ENCODE measurements at places on chromosomes 16 and 17. TPM values are rescaled to one million over a fixed set of nuclear protein-coding genes. Genes with fewer than 3 reads are reported as not detected.

DNA sequence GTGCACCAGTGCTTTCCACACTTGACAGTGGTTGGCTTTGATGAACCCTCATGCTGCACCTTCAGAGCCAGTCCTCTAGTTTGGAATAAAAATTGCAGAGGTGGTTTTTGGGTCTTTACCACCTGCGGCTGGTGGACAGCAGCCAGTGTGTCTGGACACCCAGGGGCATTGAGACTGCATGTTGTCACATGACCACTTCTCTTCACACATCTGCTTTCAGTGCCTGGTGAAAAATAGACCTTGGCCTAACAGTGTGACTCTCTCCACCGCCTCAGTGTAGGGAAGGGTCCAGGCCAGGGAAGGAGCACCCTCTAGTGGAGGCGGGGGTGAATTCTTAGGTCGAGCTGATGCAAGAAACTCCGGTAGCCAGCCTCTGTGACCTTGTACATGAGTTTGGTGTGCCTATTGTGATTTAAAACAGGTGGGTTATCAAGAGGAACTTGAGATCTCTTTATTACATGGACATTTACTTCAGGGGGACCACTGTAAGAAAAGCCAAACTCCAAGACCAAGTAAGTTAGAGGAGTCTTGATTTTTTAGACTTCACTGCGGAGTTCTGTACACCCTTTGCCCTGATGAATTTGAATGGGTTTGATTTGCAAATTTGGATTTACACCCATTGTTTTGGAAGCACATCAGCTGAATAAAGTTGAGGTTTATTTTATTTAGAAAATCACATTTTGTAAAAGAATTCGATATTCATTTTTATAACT lies 17.9 kb downstream of the GOSR2 start:
- peak; percentile 37 for DNase-seq

DNA sequence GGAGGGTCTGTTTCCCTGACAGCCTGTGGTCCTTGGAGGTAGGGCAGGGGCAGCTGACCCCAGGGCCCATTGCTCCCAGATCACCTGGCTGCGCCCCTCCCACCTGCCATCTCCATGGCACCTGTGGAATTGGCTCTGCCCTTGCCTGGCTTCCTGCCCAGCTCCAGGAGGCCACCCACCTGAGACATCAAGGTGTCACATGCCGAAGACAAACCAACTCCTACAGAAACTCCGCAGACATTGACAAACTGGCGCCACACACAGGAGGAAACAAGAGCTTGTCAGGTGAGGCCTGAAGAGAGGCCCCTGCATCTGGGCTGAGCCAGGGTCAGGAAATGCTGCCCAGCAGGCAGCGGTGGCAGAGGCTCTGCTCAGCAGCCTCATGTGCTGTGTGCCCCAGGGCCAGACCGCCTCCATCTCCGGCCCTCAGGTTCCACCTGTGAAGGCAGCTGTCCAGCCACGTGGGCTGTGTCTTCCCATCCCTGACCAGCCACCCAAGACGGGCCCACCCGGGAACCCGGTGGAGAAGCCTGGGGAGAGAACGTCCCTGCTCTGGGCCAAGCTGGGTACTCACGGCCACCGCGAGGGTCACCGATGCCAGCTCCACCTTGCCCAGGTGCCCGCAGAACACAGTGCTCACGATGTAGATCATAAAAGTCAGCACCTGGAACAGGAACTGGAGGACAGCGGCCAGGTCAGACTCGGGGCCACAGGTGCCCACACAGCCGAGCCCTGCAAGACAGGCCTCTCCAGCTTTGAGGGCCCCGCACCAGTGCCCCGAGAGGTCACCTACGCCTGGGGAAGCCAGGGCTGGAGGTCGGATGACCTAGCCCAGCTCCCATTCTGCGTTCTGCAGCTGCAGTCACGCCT lies 1.6 kb downstream of the SLC47A2 start:
- DNase-seq, result no peak

DNA sequence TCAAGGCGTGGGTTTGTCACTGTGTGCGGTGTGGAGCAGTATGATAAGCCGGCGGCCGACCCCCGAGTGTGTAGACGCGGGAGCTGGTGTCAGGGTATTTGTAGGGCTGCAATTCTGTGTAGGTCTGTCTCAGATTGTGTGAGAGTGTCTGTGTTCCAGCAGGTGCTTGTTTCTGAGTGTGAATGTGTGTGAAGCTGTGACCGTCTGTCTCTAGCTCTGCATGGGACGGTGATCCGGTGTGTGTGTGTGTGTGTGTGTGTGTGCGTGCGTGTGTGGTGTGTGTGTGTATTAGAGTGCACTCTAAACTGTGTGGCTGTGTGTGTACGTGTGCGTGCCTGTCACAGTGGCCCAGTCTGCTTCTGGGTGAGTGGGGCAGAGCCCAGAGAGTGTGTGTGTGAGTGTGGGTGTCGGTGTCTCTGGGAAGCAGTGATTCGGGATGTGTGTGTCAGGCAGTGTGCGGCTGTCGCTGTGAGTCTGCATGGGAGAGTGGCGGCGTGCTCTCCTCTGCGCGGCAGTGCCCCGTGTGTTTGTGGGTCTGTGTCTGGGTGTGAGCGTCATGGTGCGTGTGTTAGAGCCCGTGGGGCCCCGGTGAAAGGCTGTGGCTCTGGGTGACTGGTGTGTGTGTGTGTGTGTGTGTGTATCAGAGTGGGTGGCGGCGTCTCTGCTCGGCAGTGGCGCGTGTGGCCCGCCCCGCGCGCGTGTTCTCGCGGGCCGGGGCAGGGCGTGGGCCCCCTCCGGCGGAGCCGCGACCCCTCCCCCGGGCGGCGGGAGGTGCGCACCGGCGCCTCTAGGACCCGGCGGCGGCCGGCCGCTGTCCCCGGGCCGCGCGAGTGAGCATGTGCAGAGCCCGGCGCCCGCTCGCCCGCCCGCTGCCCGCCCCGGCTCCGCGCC lies at the start of gene WSCD1:
Gene WSCD1, plus strand, starts transcription at position 841 of the 891 bp plus-strand sequence. CDS start 10,280 bp downstream, outside the sequence.
- DNase-seq, result peak; percentile 9

- no peak for DNase-seq
Measured at GRCh38 chr17:39700148-39700987, 504 bp downstream of the ERBB2 start.

The CCR7 gene
- 262 TPM for total RNA-seq

DNA sequence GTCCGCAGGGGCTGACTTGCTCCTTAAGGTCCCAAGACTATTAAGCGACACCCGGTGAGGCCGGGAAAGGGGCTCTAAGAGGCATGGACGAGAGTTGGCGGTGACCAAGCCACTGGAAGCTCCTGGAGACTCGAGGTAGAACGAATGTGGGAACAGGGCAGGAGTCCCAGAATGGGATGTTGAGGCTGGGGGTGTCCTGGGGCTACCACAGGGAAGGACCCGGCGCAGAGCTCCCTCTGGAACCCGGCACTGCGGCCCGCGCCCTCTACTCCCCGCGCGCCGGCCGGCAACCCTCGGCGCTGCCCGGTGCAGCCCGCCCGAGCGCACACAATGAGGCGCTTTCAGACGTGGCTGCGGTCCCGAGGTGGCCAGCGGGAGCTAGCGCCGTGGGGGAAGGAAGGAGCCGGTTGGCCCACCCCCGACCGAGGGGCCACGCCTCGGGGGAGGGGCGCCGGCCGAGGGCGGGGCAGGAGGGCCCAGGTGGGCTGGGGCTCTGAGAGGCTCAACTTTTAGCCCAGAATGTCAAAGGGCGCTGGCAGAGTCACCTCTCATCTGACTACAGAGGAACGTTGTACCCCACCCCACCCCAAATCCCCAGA lies at the start of gene CHST6:
Gene CHST6, minus strand, starts transcription at position 366 of the 599 bp plus-strand sequence. CDS start 15,613 bp downstream, outside the sequence.
- no peak for DNase-seq

The KRTAP2-1 gene
- not detected for total RNA-seq

The NGFR gene
- 0.17 TPM for total RNA-seq

GRCh38 chr17:50162466-50163254 lies 3.1 kb upstream of the SGCA start:
- DNase-seq, result peak; percentile 50

- no peak for DNase-seq
Measured at GRCh38 chr17:63497708-63498483, 21.0 kb downstream of the ACE start.

- DNase-seq, result no peak
Measured at GRCh38 chr17:40828454-40829044, 6.1 kb upstream of the KRT10 start.

GRCh38 chr16:87014112-87014511 lies 303.1 kb downstream of the C16orf95 start:
- DNase-seq, result no peak

DNA sequence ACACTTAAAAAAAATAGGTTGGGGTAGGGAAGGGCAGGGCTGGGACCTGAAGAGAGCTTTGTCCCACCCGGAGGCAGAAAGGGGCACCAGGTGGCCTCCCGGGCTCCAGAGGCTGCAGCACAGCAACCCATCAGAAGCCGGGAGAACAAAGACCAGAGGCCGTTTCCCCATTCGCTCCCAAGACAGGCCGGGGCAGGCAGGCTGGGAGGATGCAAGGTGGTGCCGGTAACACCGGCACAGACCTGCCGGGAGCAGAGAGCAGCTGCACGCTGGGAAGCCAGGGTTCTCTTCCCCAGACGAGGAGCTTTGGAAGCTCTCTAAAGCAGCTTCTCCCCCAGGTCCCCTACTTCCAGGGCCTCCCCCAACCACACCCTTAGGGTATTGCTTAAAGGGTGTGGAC lies 5.6 kb downstream of the PPL start:
- DNase-seq, result no peak

The KIF2B gene
- total RNA-seq, result not detected

All from naive thymus-derived CD4-positive, alpha-beta T cell (primary cell).